ENCODE measurements at places on chromosomes 1 and 21.

DNA sequence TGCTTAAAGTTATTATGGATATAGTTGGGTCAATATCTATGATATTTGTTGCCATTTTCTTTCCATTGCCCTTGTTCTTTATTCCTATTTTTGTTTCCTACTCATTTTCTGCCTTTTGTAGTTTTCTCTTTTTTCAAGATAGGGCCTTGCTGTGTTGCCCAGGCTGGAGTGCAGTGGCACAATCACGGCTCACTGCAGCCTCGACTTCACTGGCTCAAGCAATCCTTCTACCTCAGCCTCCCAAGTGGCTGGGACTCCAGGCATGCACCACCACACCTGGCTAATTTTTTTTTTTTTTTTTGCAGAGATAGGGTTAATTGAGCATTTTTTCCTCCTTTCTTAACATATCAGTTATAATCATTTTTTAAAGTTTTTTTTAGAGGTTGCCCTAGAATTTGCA, 92.7 kb downstream of the TOMM20 start:
- no peak for DNase-seq

DNA sequence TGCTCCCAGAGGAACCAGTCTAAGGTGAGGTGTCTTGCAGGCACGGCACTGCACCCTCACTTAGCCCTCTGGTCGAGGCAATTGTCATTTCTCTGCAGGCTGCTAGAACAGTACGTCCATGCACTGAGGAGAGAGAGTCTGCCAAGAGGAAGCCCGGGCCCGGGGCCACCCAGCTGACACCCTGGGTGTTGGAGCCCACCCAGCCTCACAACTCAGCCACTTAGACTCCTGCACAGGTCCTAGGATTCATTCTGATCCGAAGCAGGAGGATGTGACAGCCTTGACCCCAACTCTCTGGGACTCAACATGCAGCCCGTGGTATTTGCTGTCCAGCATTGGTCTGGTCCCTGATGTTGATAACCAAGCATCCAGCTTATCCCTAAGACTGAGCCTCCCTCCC, 111.9 kb downstream of the ADSS2 start:
- DNase-seq = no peak

GRCh38 chr21:43355266-43355924, 71.5 kb downstream of the SIK1 start:
- DNase-seq = no peak

DNA sequence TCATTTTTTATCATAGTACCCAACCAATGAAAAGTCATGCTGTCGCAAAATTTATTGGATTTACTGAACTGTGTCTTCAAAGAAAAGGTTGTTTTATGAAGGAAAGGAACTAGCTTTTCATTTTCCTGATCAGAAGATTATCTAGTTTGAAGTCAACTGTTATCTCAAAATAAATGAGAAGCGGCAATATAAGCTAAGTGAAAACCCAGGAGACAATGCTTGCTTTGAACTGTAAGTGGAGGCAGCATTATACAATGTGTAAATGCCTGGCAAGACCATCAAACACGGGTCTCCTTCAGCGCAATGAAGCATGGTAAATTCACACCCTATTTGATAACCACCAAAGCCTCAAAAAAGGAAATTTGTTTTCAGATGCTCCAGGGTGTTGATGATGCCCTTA, 134.4 kb upstream of the PTBP2 start:
- DNase-seq = no peak

DNA sequence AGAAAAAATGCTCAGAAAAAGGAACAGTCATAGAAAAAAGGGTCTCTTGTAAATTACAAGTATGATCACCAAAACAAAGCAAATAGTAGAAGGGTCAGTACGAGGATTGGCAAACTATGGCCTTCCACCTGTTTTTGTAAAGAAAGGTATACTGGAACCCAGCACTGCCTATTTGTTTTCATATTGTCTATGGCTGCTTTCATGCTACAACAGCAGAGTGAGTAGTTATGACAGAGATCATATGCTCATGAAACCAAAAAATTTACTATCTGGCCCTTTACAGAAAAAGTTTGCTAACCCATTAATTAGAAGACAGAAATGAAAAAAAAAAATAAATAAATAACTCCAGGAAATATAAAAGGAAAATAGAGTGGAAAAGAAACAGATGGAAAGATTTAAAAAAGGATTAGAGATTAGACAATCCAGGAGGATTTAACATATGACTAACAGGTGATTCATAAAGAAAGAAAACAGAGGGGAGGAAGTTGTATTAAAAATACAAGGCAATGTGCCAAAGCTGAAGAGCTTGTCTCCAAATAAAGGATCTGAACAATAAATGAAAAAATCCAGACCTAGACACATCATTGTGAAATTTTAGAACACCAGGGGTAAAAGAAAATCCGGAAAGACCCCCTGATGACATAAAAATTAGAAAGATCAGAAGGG, 108.5 kb upstream of the SERTAD4 start:
- no peak for DNase-seq

- DNase-seq = no peak
These were observed 470.3 kb upstream of the NCAM2 start for GRCh38 chr21:20527731-20528460.

DNA sequence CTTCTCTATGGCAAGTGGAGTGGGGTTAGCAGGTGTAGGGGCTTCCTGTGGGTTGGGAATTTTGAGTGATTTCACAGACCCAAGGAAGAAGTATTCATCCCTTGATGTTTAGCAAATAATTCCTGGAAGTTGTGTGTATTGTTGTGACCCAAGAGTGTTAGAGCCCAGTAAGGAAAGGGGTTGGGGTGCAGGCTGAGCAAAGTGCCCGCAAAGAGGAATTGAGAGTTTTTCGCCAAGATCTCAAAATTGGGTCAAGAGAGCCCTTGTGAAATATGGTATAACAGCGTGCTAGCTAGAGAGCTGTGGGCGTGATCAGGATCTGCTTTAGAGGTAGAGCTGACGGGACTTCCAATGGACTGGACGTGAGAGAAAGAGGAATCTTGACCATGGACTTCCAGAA, 73.0 kb upstream of the LAPTM5 start:
- no peak for DNase-seq

DNA sequence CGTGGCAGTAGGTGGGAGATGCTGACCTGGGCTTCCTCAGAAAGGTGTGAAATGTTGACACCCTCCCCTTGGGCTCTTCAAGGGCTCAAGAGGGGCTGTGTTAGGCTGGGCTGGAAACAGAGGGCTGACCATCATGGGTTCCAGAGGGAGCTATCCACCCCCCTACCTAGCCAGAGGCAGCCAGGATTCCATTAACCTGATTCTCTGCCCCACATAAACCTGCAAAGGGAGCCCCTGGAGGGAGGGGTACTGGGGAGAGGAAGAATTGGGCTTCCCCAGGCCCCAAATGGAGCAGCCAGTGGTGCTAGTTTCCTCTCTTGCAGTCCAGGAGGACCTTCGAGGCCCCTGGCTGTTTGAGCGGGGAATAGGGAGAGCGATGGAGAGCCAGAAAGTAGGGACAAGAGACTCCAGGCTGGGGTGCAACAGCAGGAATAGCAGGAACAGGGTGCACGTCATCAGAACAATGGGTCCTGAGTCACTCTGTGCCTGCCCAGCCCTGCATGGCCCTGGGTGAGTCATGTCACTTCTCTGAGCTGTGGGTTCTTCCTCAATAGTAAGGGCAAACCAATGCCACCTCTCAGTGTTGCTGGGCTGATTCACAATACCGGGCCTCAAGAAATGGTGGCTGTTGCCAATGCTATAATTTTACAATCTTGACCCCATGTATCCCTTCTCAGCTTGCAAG, 121.2 kb downstream of the EPHB2 start:
- DNase-seq = no peak

- DNase-seq = no peak
These were observed 53.8 kb upstream of the APP start for GRCh38 chr21:26224366-26224765.

GRCh38 chr1:219959540-219960203, 31.3 kb upstream of the SLC30A10 start:
- DNase-seq = no peak

- no peak for DNase-seq
These were observed 111.6 kb upstream of the PPP2R5A start for GRCh38 chr1:212173567-212173966.

DNA sequence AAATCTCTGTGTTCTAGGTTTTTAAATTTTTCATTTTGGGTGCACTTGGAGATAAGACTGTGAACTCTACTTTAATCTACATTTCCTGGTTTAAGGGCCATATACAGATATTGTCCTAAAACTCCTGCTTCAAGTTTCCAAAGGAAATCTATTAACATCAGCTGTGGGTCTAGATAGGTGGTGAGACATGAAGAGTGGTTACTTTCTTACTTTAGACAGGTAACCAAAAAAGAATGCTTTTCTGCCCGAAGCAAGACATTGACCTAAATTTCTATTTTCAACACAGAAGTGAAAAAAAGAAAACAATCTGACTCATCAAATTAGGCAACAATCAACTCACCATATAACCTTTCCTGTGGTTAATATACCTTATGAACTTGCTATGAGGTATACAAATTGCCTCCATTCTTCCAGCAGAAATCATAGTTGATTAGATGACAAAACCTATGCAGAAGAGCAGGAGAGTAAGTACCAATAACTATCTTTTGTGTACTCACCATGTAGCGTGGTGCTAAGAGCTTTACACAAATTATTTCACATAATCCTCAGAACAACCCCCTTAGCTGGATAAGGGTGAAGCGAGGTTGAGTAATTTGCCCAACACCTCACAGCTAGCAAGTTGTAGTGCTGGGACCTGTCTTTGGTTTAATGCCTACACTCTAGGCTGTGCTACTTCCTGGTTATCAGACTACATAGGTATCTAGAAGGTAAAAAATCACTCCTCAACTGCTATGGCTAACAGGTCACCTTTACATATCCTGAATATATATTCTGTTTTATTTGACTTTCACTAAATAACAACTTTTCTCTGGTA, 23.4 kb upstream of the PTPN14 start:
- no peak for DNase-seq

GRCh38 chr1:245687636-245688535, 533.1 kb downstream of the KIF26B start:
- no peak for DNase-seq

DNA sequence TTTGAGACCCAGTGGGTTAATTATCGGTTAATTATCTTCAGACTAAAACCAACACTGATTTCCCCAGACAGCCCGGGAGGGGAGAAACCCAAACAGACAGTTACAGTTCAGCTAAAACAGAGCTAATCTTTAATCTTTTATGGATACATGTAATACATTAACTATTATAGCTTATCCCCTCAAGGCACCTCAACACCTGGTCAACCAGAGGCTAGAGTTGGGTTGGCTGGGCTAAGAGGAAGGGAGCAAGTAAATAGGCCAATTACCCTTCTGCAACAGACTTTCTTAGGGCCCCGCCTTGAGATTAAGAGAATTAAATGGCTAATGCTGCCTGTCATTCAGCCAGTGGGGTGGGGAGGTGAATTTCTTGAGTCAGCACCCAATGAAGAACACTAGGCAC, 6.6 kb upstream of the MED18 start:
- DNase-seq = no peak

- no peak for DNase-seq
These were observed 155.1 kb downstream of the PTPRU start for GRCh38 chr1:29391362-29391880.

- no peak for DNase-seq
These were observed 24.5 kb upstream of the GNPAT start for GRCh38 chr1:231216498-231216897.

GRCh38 chr1:151619489-151620093, 7.7 kb downstream of the SNX27 start:
- DNase-seq = no peak

GRCh38 chr1:237428809-237429208, 386.8 kb downstream of the RYR2 start:
- DNase-seq = no peak

GRCh38 chr1:5225707-5226704, 571.6 kb downstream of the AJAP1 start:
- no peak for DNase-seq

DNA sequence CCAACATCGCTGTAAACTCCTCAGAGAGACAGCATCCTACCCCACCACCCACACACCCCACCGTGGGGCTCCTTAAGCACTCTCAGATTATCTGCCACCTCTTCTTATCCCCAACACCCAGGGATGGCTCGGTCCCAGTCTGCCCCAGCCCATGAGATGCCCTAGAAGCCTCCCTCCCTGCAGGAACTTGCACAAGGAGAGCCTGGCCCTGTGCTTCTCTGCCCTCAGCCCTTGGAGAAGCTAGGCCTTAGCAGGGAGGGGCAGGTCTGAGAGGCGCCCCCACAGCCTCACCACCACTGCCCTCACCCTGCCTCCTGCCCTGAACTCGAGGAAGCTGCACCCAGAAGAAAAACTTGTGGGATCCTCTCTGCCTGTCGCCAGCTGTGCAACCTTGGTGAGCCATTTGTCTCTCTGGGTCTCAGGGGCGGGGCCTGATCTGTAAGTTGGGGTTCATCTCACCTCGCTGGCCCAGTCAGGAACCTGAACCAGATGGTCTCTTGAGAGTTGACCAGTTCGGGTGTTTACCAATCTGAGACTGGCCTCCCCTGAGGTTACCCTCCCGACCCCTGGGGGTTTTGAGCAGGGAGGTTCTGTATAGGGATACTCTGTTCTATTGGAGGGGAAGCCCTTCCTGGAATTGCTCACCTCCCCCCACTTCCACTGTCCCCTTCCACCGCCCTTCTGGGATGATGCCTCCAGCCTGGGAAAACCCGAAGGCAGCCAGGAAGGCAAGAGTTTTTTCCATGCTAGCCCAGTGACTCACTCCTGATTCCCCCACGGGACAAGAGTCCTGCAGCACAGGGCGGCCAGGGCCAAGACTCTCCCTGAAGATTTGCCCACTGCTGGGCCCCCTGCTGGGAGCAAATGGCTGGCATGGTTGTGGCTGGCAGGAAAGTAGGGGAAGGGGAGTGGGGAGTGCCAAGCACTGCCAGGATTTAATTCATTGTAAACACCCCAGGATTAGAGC, at the start of gene S100A3:
Gene S100A3 (minus strand): TSS at position 537 of the 967 bp plus-strand sequence. CDS start 773 bp downstream, outside the sequence.
- no peak for DNase-seq

DNA sequence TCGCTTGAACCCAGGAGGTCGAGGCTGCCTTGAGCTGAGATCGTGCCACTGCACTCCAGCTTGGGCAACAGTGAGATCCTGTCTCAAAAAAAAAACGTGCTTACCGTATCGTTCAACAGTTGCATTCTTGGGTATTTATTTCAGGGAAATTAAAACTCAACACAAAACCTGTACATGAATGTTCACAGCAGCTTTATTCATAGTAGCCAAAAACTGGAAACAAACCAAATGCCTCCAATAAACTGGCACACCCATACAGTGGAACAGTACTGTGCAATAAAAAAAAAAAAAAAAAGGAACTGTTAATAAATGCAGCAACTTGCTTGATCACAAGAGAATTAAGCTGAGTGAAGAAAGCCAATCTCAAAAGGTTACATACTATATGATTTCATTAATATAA, 6.7 kb downstream of the KHDRBS1 start:
- no peak for DNase-seq
